ENCODE measurements at places on chromosomes 7 and 10. TPM values are rescaled to one million over a fixed set of nuclear protein-coding genes. Genes with fewer than 3 reads are reported as not detected.

MICU1 gene
- 53.1 TPM for total RNA-seq

WASL gene
- 20.8 TPM for total RNA-seq

KCNIP2 gene
- total RNA-seq = 0.73 TPM

TMEM273 gene
- not detected for total RNA-seq

IQUB gene
- total RNA-seq = not detected

NPC1L1 gene
- total RNA-seq = 0.07 TPM

SMKR1 gene
- 7.1 TPM for total RNA-seq

LRRD1 gene
- total RNA-seq = not detected

PRF1 gene
- not detected for total RNA-seq

TRIM50 gene
- not detected for total RNA-seq

UCN3 gene
- not detected for total RNA-seq

OR2A7 gene
- not detected for total RNA-seq

FFAR4 gene
- 0.27 TPM for total RNA-seq

NMT2 gene
- 27.5 TPM for total RNA-seq

ADAMTS14 gene
- total RNA-seq = 0.12 TPM

ZNF365 gene
- total RNA-seq = 0.94 TPM

TACC2 gene
- 86.1 TPM for total RNA-seq
